ENCODE measurements at places on chromosomes 2 and 18.

DNA sequence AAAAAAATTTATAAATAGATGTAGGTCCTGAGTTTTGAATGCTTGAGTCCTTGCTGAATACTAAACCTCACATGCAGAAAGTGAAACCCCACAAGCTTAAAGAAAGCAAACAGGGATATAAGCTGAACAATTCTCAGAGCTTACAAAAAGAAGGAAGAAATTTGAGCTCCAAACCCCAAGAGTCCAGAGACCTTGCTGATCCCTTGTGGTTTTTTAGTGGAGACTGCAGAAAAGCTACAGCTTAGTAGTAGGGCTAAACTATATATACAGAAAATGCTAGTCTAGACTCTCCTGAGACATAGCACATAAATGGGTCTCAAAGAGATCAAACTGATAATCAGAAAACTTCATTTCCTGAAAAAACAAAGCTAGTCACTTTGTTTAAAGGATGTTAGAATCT lies 1548.1 kb upstream of the ZEB2 start:
- DNase-seq, result peak; percentile 66

DNA sequence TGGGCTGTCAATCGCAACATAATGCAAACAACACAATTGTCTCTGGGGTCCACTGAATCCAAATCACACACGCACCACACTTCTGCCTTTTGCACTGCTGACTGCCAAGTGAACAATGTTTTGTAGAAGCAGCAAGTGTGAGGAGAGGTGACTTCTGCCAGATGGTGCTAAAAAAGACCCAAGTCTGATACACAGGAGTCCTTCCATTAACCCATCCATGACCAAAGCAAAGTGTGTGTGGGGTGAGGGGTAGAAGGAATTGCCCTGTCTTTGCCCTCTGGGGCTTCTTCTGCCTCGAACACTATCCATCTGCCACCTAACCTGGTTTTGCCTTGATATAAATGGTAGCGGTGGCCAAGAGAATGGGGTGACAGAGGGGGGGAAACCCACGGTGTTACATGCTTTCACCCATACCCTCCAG lies 50.0 kb downstream of the C2orf42 start:
- no peak for DNase-seq

DNA sequence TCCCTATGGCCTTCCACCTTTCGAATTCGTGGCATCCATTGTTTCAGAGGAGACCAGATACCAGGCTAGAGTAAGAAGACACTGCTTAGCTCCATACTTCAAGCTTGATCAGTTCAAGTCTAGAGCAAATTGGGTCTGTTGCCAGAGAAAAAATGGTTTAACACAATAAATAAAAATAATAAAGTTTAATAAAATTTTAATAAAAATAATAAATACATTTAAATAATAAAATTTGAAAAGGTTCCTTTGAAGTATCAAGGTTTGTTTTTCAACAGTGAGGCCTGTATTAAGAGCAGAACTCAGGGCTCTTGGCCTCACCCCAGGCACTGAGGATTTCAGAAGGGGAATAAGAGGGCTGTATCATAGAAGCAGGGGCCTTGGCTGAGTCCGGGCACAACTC lies 105.6 kb upstream of the REV1 start:
- DNase-seq, result no peak

- no peak for DNase-seq
Observed at GRCh38 chr2:229654437-229654836, 59.9 kb downstream of the DNER start.

- no peak for DNase-seq
Observed at GRCh38 chr2:65108780-65109179, 21.1 kb downstream of the RAB1A start.

- peak; percentile 89 for DNase-seq
Observed at GRCh38 chr2:46954951-46955571, 39.5 kb upstream of the MCFD2 start.
